Left ventricle myocardium inferior (tissue), 1 donor: ENCODE measurements at places on chromosomes 5 and 9. TPM values are rescaled to one million over a fixed set of nuclear protein-coding genes. Genes with fewer than 3 reads are reported as not detected.
A peak's percentile ranks its signal among the peaks of the same experiment; 100 is the strongest.

The TSSK1B gene
- not detected for total RNA-seq

The IFNA14 gene
- not detected for total RNA-seq

The CNTNAP3 gene
- 9.9 TPM for total RNA-seq

The SPINK1 gene
- 1.2 TPM for total RNA-seq

The TAF1L gene
- total RNA-seq: not detected

The SOX30 gene
- 0.08 TPM for total RNA-seq

The SOWAHA gene
- total RNA-seq: not detected

The SPINK7 gene
- total RNA-seq: not detected

The THBS4 gene
- 51.4 TPM for total RNA-seq

DNA sequence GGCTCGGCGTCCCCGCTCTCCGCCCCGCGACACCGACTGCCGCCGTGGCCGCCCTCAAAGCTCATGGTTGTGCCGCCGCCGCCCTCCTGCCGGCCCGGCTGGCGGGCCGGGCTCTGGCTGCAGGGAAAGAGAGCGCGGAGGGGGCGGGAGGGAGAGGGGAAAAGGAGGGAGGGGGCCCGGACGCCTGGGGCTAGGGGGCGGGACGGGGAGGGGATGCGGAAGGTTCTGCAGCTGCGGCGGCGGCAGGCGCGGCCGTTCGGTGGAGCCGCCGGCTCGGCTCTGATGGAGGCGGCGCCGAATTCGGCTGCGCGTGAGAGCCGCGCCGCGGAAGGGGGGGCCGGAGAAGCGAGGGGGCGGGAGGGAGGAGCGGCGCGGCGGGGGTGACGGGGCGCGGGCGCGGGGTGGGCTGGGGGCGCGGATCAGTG lies at the start of gene MARCHF11:
Gene MARCHF11, minus strand, starts transcription at position 281 of the 425 bp plus-strand sequence. Its CDS starts 216 bp downstream, at position 65.
- H3K36me3 ChIP-seq: no peaks in the 10 kb centered on the region
- H3K4me1 ChIP-seq: peaks cover 16% of the 10 kb centered on the region
- peaks cover 68% of the 10 kb centered on the region for H3K27me3 ChIP-seq
- peak within 1 kb of the TSS; percentile 67 for H3K4me3 ChIP-seq
- no peak for DNase-seq
- H3K27ac ChIP-seq: no peak within 1 kb of the TSS

GRCh38 chr9:120212153-120212852 lies 367.7 kb downstream of the CDK5RAP2 start:
- H3K27ac ChIP-seq: no peak overlapping the region
- peaks cover 8% of the 10 kb centered on the region for H3K27me3 ChIP-seq
- no peak overlapping the region for H3K4me3 ChIP-seq

GRCh38 chr5:152066784-152067183 lies 142.1 kb upstream of the GLRA1 start:
- DNase-seq: no peak
- H3K27me3 ChIP-seq: no peaks in the 10 kb centered on the region
- H3K4me1 ChIP-seq: no peaks in the 10 kb centered on the region
- no peaks in the 10 kb centered on the region for H3K36me3 ChIP-seq
- no peak overlapping the region for H3K27ac ChIP-seq
- H3K4me3 ChIP-seq: no peak overlapping the region

GRCh38 chr9:21153336-21154017 lies 11.8 kb upstream of the IFNW1 start:
- no peak for DNase-seq
- no peak overlapping the region for H3K4me3 ChIP-seq
- no peak overlapping the region for H3K27ac ChIP-seq
- H3K4me1 ChIP-seq: peaks cover 8% of the 10 kb centered on the region
- H3K36me3 ChIP-seq: no peaks in the 10 kb centered on the region
- no peaks in the 10 kb centered on the region for H3K27me3 ChIP-seq

- H3K27ac ChIP-seq: no peak overlapping the region
- H3K4me1 ChIP-seq: no peaks in the 10 kb centered on the region
- DNase-seq: no peak
- no peaks in the 10 kb centered on the region for H3K36me3 ChIP-seq
- peaks cover 22% of the 10 kb centered on the region for H3K27me3 ChIP-seq
- no peak overlapping the region for H3K4me3 ChIP-seq
Observed at GRCh38 chr5:58507715-58508114, 16.5 kb downstream of the GAPT start.

DNA sequence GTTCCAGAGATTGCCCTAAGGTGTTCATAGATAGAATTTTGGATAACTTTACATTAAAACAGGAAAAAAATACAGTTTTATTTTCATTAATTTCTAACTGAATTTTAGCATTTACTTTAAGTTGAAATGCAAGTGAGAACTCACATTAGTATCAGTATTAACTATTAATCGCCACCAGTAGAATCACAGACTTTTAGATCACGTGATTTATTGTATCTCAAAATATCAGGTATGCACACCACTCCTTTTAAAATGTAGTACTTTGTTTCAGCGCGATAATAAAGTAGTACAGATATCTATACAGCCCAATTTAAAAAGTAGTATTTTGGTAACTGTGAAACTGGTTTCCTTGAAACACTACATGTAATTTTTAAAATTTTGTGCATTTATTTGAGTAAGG lies 978.7 kb downstream of the DNAH5 start:
- H3K27ac ChIP-seq: no peak overlapping the region
- no peak overlapping the region for H3K4me3 ChIP-seq
- no peaks in the 10 kb centered on the region for H3K27me3 ChIP-seq
- DNase-seq: no peak

- H3K27ac ChIP-seq: no peak overlapping the region
- H3K36me3 ChIP-seq: peaks cover 81% of the 10 kb centered on the region
- no peaks in the 10 kb centered on the region for H3K27me3 ChIP-seq
- no peak for DNase-seq
Observed at GRCh38 chr9:136826703-136827582, 15.3 kb upstream of the AJM1 start.

DNA sequence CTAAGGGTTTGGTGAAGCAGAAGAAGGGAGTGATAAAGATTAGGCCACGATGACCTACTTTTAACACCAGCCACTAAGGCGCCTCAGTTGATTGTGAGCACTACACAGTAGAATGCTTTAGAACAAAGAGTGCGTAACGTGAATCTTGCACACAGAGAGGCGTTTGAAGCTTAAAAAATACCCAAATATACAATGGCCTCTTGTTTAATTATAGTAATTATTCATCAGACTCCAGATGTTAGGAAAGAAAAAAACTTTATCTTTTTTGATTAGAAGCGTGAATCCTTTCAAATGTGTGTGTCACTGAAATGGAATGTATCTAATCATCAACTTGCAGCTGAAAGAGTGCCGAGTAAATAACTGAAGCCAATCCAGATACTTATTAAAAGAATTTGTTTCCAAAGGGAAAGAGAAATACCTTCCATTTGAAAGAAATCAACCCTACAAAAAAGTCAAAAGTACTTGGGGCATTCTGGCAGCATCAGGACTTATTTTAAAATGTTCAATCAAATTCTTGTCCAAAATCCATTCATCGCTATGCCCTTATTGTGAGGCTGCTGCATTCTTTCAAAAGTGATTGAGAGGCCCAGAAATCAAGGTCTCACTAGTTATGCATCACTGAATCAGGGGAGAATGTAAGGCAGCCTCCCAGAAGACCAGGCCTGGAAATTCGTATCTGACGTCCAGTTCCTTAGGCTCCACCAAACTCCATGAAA lies 337.5 kb downstream of the ZNF608 start:
- H3K27me3 ChIP-seq: no peaks in the 10 kb centered on the region
- peaks cover 25% of the 10 kb centered on the region for H3K4me1 ChIP-seq
- H3K4me3 ChIP-seq: no peak overlapping the region

DNA sequence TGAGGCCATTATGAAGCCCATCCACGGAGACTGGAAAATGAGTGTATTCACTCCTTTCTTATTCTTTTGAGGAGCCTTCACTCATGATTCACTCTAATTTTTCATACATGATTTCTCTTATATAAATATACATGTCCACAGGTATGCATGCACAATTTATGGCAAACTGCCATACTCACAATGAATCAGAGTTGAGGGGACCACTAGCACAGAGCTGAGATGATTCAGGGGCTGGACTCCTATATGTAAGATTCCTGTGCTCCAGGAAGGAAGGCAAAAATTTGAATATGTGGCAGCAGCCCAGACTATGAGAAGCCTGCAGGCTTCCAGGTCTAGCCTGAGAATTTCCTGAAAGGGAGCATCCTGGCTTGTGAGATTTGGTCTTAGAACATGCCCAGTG lies 484.6 kb downstream of the PRELID2 start:
- H3K27me3 ChIP-seq: no peaks in the 10 kb centered on the region
- H3K4me3 ChIP-seq: no peak overlapping the region
- no peak for DNase-seq
- no peak overlapping the region for H3K27ac ChIP-seq

- no peaks in the 10 kb centered on the region for H3K36me3 ChIP-seq
- no peak within 1 kb of the TSS for H3K4me3 ChIP-seq
- H3K27me3 ChIP-seq: no peaks in the 10 kb centered on the region
- DNase-seq: no peak
- H3K27ac ChIP-seq: peak within 1 kb of the TSS; percentile 86
- H3K4me1 ChIP-seq: peaks cover 43% of the 10 kb centered on the region
Observed at GRCh38 chr9:68540712-68541535, at the start of gene TMEM252. TMEM252 (minus strand) TSS chr9:68540883; CDS start chr9:68540814, 69 bp downstream.

DNA sequence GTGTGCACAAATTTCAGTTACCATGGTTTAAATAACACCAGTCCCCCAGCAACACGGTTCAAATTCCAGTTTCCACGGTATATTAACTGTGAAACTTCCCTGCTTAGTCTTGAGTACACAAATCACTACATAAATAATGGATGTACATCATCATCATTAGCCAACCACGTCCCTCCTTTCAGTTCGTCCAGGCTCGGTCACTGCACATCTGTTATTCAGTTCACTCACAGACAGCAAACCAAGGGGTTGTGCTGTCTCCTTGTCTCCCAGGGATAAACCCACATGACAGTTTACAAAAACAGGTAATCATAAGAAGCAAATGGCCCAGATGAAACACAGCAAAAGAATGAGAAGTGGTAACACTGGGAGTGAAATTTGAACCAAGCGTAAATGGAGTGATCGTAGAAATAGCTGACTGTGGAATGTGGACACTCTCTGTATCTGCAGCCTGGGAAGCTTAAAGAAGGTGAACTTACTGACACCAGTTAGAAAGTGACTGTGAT lies 61.0 kb upstream of the RAD23B start:
- H3K27me3 ChIP-seq: peaks cover 3% of the 10 kb centered on the region
- no peak overlapping the region for H3K4me3 ChIP-seq
- no peak for DNase-seq
- H3K4me1 ChIP-seq: no peaks in the 10 kb centered on the region
- no peaks in the 10 kb centered on the region for H3K36me3 ChIP-seq
- H3K27ac ChIP-seq: no peak overlapping the region

DNA sequence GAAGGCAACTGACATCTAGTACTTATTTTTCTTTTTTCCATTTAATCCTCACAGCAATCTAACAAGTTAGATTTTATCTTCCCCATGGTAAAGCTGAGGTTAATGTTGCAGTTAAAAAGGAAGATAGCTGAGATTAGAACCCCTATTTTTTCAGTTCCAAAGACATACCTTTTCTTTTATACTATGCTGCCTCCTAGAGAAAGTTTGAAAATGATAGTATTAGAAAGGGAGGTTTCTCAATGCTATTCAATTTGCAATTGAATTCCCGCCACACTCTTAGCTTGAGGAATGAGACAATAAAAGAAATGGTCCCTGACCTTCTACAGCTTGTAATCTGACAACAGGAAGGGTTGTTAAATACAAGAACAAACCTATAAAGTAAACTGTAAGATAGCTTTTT lies 195.9 kb upstream of the TRIM32 start:
- DNase-seq: no peak
- H3K4me3 ChIP-seq: no peak overlapping the region
- H3K27me3 ChIP-seq: no peaks in the 10 kb centered on the region
- no peaks in the 10 kb centered on the region for H3K36me3 ChIP-seq
- no peak overlapping the region for H3K27ac ChIP-seq

DNA sequence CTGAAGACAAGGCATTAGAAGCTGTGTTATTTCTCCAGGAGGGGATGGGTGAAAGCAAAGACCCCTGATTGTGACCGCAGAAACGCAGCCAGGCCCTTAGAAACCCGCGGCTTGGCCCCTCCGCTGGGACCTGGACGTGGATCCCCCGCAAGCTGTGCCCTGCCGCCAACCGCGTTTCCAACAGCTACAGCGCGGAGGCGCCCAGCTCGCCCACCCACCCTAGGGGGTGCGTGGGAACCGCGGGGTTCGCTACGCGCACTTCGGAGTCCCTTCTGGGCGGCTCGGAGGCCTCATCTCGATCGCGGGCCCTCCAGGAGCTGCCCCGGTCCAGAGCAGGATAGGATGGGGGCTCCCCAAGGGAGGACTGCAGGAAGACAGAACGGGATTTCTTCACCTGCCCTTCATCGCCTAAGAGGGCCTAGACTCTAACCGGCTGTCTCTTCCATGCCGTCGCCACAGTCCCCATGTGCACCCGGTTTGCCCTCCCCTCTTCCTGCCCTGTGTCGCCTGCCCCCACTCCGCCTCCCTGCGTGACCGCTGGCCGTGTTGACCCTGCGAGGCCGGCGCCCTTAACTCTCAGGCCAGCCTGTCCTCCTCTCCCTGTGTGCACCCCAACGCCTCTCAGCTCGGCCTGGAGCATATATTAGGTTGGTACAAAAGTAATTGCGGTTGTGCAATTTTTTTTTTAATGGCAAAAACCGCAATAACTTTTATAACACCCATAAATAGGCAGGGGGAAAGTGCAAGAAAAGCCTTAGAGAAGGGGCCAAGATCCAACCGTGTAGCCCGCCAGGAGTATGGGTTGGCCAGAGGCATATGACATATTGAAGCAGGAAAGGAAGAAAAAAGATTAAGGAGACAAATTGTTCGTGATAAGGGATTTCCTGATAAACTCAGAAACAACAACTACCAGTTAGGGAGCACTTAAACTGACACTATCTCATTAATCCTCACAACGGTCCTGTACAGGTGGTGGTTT lies 68.1 kb upstream of the FREM1 start:
- no peaks in the 10 kb centered on the region for H3K4me1 ChIP-seq
- H3K36me3 ChIP-seq: no peaks in the 10 kb centered on the region
- no peak overlapping the region for H3K27ac ChIP-seq
- H3K4me3 ChIP-seq: no peak overlapping the region
- H3K27me3 ChIP-seq: no peaks in the 10 kb centered on the region

GRCh38 chr9:91972076-91972626 lies 22.1 kb upstream of the ROR2 start:
- no peak overlapping the region for H3K27ac ChIP-seq
- no peak overlapping the region for H3K4me3 ChIP-seq
- DNase-seq: no peak

- H3K4me1 ChIP-seq: peaks cover 5% of the 10 kb centered on the region
- DNase-seq: no peak
- H3K27me3 ChIP-seq: no peaks in the 10 kb centered on the region
- H3K4me3 ChIP-seq: no peak overlapping the region
- no peak overlapping the region for H3K27ac ChIP-seq
Observed at GRCh38 chr9:4425319-4426045, 64.8 kb upstream of the SLC1A1 start.

DNA sequence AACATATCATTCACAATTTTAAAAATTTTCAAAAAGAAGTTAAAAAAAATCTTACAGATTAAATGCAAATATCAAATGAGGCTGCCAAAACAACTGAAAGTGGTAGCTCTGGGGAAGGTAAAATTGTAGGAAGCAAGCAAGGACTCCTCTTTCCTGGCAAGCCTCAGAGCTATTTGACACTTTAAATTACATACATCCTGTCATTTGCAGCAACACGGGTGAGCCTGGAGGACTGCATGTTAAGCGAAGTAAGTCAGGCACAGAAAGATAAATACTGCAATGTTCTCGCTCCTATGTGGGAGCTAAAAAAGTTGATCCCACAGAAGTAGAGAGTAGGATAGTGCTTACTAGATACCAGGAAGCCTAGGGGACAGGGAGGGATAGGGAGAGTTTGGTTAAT lies 58.0 kb downstream of the LPAR1 start:
- no peak for DNase-seq
- no peak overlapping the region for H3K4me3 ChIP-seq
- H3K4me1 ChIP-seq: peaks cover 4% of the 10 kb centered on the region
- H3K27ac ChIP-seq: no peak overlapping the region

- DNase-seq: no peak
- no peak overlapping the region for H3K27ac ChIP-seq
- no peak overlapping the region for H3K4me3 ChIP-seq
- peaks cover 5% of the 10 kb centered on the region for H3K27me3 ChIP-seq
- peaks cover 10% of the 10 kb centered on the region for H3K4me1 ChIP-seq
Observed at GRCh38 chr9:17614903-17615302, 36.0 kb downstream of the SH3GL2 start.
